CD4-positive, alpha-beta T cell treated with Interleukin-17A for 1 hour (primary cell): ENCODE measurements at places on chromosomes 1 and 21.

- no peak for DNase-seq
Observed at GRCh38 chr1:14476170-14476955, 122.1 kb upstream of the KAZN start.

DNA sequence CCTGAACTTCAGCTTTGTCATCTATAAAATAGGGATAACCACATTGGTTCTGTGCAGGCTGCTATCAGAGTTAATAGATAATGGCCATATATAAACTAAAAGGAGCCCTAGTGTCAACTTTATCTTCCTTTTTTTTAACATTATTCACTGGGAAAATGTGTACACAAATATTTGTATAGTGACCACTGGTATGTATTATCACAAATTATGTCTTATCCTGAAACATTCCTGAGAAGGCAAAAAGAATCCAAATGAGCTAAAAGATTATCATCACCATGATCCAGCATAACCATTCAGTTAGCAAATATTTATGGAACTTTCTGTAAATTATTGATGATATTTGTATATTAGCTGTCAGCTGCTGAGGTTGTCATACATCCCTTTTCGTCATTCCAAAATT is 16.6 kb downstream of the ANGPTL3 start:
- no peak for DNase-seq

GRCh38 chr1:95927061-95927460 is 693.1 kb downstream of the RWDD3 start:
- no peak for DNase-seq

- DNase-seq: no peak
Observed at GRCh38 chr1:200384818-200385390, 24.9 kb downstream of the ZNF281 start.

DNA sequence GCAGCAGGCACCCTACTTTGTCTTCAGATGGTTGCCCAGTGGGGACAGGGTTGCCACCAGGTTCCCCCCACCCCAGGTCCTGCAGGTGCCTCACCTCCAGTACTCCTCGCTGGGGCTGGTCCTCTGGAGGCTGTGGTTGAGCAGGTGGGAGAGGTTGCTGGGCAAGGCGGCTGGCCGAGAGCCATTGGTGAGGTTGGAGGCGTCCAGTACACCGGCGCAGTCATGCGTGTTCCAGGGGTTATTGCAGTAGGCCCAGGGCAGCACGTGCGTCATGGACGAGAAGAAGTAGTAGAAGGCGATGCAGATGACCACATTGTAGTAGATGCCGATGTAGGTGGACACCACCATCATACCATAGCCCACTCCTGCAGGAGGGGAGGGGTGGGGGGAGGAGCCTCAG is 16.9 kb downstream of the CCDC24 start:
- no peak for DNase-seq

DNA sequence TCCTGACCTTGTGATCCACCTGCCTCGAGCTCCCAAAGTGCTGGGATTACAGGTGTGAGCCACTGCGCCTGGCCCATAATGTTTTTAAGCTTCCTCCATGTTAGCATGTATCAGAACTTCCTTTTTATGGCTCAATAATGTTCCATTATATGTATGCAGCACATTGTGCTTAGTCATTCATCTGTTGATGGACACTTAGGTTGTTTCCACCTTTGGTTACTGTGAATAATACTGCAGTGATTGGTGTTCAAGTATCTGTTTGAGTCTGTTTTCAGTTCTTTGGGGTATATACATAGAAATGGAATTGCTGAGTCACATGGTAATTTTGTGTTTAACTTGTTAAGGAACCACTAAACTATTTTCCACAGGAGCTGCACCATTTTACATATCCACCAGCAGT is 17.7 kb downstream of the CMPK1 start:
- no peak for DNase-seq

DNA sequence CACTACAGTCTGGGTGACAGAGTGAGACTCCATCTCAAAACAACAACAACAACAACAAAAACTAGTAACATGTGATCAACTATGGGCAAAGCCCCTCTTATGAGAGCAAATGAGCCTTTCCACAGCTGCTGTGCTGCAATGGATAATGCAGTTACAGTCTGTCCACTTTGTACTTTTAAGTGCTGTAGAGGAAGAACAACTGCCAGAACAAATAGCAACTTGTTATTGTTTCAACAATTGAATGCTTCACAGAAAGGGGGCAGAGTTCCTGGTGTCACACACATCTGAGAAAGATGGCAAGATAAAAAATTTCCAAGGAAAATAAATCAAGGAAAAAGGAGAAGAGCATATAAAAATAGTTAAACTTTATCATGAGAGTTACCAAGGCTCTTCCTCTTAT is 243.6 kb upstream of the DMRTA2 start:
- no peak for DNase-seq

DNA sequence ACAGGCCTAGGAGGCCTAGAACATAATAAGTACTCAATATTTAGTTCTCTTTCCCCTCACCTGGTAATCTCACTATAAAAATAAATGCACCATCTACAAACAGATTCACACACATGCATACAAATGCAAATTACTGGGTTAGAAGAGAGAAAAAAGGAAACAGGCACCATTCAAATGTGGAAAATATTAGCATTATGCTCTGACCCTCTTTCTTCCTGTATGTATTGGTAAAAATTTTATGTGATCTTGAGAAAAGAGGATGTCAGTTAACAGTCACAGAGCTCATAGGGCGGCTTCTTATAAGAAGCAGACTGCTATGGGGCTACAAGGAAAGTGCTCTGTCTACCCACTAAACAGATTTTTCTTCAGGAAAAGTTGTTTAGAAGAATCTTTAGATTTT is 565.4 kb downstream of the LMO4 start:
- DNase-seq: no peak

DNA sequence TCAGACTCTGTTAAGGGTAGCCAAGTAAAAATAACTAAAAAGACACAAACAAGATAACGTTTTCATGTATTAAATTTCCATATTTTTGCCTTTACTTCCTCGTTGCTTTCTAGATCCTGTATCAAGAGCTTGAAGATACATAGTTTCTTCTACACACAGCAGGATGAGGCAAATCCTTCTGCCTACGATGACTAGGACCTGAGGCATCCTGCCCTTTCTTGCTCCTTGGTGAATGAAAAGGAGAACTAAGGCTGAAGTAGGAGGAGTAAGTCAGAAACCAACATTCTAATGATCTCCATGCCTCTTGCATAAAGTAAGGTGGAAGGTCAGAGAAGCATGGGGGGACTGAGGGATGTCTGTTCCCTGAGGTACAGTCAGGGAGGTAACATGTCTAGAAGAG is 102.6 kb downstream of the GPATCH2 start:
- DNase-seq: no peak

DNA sequence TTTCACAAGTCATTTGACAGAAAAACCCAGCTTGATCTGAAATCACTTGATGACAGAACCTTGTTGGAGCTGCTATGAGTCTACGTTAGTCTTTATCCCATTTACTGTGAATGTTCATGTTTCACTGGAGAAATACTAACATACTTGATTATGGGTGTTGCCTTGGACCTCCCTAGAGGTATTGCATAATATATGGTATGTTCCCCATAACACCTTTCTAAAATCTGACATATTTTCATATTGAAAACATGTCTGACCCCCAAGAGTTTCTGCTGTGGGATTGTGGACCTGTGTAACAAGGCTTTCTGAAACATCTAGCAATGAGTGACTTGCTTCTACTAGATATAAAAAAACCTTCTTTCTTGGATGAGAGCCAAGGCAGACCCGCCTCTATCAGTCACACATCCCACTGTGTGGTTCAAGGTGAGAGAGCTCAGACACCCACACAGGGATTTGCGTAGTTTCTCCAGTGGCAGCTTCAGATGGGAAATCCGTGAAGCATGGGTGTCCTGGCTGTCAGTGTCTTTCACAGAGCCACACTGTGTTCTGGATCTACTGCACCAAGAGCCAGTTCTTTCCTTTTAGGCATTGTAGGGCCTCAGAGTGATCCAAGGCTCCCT is 4.6 kb downstream of the NENF start:
- no peak for DNase-seq

GRCh38 chr1:234647245-234647644 is 37.3 kb upstream of the IRF2BP2 start:
- no peak for DNase-seq

DNA sequence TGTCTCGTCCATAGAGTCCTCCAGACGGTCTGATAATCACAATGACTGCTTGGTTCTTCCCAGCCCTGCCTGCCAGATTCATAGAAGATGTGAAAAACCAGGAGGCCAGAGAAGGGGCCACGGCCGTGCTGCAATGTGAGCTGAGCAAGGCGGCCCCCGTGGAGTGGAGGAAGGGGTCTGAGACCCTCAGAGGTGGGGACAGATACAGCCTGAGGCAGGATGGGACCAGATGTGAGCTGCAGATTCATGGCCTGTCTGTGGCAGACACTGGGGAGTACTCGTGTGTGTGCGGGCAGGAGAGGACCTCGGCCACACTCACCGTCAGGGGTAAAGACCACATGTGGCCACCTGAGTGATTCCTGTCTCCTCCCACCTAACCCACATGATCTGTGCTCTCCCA is 86.9 kb downstream of the OBSCN start:
- DNase-seq: no peak

DNA sequence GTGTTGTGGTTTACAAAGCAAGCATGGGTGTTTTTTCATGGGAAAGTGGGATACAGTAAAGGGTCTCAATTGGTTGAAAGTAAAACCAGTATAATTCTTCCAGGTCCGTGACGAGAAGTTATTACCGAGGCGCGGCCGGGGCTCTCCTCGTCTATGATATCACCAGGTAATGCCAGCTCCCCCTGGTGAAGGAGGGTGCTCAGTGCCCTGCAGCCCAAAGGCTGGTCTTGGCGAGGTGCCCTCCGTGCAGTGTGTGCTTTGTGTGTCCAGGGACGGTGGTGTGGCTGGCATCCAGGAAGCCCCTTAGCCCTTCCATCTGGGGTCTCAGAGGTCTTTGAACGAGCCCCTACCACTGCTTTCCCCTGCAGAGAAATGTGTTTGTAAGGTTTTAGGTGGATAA is 24.8 kb downstream of the RAB4A start:
- DNase-seq: no peak

- no peak for DNase-seq
Observed at GRCh38 chr21:18810136-18810535, 406.6 kb upstream of the TMPRSS15 start.

DNA sequence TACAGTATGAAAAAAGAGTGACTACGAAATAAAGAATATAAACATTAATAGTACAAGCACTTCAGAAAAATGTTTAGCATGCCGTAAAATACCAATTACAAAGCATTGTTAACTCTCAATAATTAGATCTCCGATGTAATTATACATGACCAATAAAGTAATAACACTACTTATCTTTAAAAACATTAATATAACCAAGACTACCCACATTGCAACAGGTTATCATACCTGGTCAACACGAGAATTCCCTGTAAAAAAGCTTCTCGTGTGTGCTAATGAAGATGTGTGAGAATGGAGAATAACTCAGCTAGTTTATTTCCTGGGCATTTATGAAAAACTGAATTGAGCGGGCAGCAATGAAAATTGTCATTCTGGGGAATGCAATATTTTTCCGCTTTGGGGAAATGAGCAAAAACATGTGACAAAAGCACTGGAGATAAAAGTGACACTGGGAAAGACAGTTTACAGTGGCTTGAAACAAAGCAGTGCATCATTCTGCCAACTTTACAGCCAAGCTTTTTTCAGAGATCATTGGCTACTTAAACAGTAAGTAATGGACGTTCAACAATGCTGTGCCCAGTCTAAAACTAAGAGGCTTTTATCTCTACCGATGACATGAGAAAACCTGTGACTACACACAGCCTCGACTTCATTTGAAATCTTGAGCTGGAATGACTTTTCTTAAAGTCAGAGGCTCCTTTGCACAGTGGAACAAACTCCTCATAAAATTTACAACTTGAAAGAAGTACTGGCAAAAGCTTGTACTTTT is 34.7 kb downstream of the ITPKB start:
- DNase-seq: no peak

GRCh38 chr21:46032100-46032499 is 50.5 kb downstream of the COL6A1 start:
- DNase-seq: no peak

DNA sequence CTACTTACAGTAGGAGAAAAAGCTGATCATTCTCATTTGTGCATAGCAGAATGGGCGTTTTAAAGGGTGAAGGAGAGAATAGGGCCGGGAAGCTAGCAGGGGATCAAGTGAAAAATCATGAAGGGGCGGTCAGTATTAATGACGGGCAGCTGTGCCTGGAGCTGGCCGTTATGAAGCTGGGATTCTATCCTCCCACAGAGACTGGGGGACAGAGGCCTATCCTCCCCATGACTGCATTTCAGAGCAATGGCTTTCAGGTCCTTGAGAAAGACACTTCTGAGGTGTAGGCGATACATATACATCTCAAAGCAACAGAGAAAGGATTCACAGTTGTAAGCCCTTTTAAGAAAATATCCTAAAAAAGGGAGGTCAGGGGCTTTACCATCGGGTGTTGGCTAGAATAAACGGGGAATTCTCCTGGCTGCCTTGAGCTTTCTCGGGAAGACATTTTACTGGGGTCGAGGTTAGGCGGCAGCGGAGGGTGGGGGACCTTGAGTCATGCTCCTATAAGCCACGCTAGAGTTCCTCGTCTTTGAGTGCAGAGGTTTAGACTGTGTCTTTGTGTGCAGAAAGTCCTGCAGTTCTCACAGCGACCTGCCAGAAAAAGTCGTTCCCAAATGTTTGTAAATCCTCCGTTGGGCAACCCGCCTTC is 559 bp upstream of the MTARC2 start:
- no peak for DNase-seq

- no peak for DNase-seq
Observed at GRCh38 chr1:3019516-3020051, 1.7 kb upstream of the ACTRT2 start.

- DNase-seq: no peak
Observed at GRCh38 chr1:1335283-1335682, 4.2 kb downstream of the TAS1R3 start.

- no peak for DNase-seq
Observed at GRCh38 chr1:94321662-94322061, 84.3 kb upstream of the ARHGAP29 start.

GRCh38 chr21:41831866-41832595 is 47.1 kb downstream of the PRDM15 start:
- DNase-seq: no peak

DNA sequence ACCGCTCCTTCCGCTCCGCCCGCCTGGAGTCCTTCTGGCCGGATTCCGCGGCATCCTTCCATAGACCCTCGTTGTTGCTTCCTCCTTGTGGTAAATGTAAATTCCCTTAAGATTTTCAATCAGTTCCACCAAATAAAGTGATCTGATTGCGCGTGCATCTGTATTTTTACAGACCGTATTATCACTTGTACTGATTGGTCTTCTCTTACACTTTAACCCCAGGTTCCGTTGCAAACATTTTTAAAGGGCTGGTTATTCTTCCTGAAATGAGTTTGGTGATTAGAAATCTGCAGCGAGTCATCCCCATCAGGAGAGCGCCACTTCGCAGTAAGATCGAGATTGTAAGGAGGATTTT is 483 bp downstream of the YBEY start:
- no peak for DNase-seq

- no peak for DNase-seq
Observed at GRCh38 chr1:64502083-64502482, 32.2 kb downstream of the CACHD1 start.

DNA sequence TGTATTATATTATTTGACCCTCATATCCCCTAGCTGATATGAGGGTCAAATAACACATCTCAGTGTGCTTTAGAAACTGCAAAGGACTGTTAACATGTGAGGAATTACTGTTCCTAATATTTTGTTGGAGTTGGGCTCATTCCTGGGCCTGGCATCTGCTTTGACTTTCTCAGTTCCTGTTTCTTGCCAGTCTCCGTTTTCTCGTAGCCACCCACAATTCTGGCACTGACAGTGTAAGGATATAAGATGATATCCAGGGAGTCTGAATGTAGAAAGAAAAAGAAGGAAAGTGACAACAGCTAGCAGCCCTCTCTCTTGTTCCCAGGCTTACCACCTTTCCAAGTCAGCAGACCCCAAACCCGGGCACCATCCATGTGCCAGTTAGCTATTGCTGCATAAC is 54.4 kb upstream of the SCMH1 start:
- DNase-seq: no peak
